ENCODE measurements at places on chromosomes 2 and 18. TPM values are rescaled to one million over a fixed set of nuclear protein-coding genes. Genes with fewer than 3 reads are reported as not detected.

DNA sequence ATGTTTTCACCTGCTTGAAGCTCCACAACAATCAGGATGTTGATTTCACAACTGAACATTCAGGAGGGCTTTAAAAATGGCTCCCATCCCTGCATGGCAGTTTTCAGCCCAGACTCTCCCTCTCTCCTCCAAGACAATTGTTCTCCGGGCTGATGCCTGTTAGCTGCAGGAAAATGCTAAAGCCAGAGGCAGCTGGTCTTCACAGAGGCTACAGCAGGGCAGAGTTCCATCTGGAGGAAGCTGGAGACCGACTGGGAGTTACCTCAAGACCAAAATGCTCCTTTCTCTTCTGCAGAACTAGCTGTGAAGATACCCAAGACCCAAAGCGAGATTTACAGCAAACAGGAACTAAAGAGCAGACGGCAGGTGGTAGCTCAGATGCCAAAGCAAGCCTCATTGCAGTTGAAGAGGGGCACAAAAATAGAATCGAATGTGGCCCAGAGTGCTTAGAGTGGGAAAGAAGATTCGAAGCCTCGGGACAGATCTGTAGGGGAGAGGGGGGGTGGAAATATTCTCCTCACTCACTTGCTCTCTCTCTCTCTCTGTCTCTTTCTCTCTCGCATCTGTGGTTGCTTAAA, 423.6 kb downstream of the ZNF521 start:
- no peak for DNase-seq

DNA sequence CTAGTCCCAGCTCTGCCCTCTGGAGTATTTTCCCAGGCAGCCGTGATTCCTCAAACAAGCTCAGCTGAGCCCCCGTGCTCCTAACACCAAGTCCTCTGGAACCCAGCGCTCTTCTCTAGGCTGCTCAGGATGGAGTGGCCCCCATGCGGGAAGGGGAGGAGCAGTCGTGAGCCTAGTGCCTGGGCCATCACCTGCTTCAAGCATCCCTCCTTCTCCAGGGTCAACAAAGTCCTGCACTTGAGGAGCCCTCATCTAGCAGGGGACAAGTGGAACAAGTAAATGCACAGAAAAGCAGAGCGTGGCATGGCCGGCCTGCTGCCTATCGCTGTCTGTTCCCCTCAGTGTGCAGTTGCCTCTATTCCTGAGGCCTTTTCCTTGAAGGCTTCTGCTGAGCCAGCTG, 168.6 kb downstream of the INHBB start:
- DNase-seq, result no peak

Gene MRO
- total RNA-seq, result not detected

GRCh38 chr18:34031810-34032209, 192.9 kb downstream of the NOL4 start:
- DNase-seq, result no peak

DNA sequence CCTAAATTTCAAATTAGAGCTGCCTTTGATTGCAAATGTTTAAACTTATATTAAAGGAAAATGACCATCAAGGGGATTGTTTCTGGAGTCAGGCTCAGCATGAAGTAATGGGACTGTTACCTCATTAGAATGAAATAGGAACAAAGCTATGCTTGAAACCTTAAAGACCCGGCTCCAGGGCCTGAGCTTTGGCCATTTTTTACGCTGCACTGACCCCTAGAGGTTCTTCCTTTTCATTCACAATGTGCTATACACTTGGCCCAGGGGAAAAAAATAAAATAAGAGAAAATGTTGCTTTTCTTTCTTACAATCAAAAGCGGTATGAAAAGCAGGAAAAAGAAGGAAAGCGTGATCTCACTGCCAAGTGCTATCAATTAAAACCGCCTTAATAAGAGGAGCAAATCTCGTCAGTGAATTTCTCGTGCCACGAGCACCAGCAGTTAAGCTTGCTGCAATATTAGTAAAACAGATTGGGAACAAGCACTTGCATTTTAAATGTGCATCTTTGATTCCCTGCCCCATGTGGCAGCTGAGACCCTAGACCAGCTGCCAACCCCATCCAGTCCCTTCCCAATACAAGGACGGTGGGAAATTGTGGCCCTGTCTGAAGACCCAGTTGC, 96.6 kb downstream of the MBD2 start:
- DNase-seq, result no peak

DNA sequence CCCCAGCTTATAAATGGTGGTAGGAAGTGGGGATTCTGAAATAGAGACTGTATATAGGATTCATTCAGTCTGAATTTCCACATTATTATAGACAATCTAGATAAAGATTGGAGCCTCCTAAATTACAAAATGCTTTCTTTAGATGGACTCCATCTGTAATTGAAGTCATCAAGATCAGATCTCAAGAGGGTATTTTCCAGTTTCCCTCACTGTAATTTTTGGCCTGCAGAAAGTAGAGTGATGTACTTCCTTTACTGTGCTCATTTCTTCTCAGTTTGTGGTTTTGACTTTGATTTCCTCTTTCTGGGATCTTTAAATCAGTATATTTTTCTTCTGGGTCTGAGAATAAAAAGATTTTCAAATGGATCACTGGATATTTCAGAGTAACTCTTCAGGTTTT, 7.2 kb downstream of the BABAM2 start:
- DNase-seq, result no peak

GRCh38 chr2:25178976-25179375, 10.6 kb upstream of the POMC start:
- no peak for DNase-seq

- DNase-seq, result no peak
Observed at GRCh38 chr2:53631313-53632125, 136.1 kb upstream of the CHAC2 start.

All from T-cell (primary cell).